ENCODE measurements at places on chromosomes 2 and 18. TPM values are rescaled to one million over a fixed set of nuclear protein-coding genes. Genes with fewer than 3 reads are reported as not detected.

DNA sequence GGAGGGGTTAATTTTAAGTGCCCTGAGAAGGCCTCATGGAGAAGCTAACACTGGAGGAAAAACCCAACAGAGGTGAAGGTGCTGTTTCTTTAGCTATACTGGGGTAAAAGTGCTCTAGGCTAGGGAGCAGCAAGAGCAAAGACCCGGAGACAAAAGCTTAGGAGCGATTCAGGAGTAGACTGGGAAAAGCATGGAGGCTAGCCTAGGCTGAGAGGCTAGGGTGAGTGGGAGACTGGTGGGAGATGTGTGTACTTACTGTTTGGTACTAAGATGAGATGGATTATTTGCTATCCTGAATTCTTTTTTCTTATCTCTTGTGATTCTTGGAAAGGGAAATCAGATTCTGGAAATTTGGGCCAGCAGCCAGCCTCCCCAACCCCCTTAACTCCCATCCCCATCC lies 2.0 kb downstream of the GIGYF2 start:
- DNase-seq = no peak

DNA sequence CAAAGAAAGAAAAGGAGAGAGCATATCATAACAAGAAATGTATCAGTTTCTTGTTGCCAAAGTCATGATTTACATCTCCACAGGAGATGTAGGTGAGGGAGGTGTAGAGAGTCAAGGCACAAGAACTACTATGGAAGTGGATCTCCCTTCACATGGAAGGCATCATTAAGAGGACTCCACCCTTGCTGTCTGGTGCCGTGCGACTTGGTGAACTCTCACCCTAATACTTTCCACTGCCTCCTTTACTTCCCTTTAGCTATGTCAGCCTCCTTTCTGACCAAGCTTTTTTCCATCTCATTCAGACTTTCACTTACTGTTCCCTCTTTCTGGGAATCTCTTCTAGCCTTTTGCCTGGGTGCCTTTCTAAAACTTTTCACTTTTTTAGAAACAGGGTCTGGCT lies 490.0 kb downstream of the THSD7B start:
- no peak for DNase-seq

DNA sequence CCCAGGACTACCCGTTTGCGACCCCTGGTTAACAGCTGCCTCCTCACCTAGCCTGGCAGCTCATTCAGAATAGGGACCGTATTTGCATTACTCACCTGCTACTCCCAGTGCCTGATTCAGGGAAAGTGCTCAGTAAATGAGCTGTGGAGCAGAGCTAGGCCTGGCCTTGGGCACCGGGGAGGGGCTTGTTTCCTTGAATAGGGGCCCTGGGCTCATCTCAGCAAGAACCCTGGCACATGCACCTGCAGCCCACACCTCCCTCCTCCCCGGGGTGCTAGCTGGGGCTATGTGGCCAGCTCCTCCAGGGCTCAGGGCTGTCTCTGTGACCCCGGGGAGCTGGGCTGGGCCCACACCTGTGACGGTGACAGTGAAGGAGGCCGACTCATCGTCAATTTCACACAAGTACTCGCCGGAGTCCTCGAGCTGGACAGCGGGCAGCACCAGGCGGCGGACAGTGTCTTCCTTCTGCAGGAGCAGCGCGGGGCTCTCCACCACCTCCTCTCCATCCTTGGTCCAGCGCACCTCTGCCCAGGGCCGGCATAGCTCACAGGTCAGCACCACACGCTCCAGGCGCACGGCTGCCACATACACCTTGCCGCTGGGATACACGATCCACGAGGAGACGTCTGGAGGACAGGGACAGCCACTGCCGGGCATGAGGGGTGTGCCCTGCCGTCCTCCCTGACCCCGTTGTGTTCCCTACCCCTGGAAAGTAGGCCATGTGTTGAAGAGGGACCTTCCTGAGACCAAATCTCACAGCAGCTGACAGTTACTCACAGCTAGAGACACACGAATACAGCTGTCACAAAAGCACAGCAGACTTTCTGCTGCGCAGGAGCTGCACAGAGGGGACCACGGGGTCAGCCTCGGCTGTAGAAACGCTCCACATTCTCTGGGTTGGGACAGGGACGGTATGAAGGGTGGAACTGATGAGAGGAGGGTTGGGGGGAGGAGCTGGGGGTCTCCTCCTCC lies 9.0 kb downstream of the OBSL1 start:
- no peak for DNase-seq

DNA sequence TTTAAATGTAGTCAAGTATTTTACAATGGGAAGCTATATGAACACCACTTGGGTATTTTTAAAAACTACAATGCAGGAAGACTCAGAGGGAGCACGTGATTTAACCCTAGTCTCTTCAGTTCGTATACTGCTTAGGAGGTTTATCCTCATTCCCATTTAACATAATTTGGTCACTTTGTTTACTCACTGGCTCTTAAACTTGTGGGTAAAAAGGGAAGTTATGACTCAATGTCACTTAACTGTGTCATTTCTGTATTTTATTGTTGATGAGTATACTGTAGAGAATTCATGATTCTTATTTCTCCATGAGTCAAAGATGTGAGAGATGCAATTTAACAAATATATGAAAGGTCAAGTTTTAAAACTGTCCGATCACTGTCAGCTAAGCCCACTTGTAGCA lies 48.2 kb downstream of the SLC66A3 start:
- no peak for DNase-seq

DNA sequence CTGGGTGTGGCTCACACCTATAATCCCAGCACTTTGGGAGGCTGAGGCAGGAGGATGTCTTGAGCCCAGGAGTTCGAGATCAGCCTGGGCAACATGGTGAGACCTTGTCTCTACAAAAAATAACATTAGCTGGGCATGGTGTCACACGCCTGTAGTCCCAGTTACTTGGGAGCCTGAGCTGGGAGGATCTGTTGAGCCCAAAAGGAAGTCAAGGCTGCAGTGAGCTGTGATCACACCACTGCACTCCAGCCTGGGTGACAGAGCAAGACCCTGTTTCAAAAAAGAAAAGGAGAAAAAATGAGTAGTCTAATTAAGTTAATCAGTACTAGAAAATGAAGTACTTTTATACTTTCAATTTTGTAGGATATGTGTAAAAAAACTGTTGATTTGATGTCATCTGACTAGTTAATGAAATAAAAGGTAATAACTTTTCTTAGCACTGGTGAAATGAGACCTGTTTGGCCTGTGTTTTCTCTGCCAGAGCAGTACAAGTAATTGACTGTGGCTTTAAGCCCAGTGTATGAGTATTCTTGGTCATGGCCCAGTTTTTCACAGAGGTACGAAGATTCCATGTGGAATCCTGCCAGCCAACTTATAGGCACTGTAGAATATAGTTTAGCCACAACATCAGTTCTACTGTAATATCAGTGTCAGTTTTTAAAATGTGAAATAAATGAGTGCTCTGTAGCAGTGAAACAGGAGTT lies 35.8 kb downstream of the MFSD6 start:
- DNase-seq = no peak

- no peak for DNase-seq
Measured at GRCh38 chr18:7633171-7633570, 66.1 kb downstream of the PTPRM start.

GRCh38 chr2:85131116-85131515 lies 2.1 kb upstream of the TCF7L1 start:
- DNase-seq = no peak

GRCh38 chr2:14815201-14815600 lies 182.7 kb downstream of the LRATD1 start:
- no peak for DNase-seq

DNA sequence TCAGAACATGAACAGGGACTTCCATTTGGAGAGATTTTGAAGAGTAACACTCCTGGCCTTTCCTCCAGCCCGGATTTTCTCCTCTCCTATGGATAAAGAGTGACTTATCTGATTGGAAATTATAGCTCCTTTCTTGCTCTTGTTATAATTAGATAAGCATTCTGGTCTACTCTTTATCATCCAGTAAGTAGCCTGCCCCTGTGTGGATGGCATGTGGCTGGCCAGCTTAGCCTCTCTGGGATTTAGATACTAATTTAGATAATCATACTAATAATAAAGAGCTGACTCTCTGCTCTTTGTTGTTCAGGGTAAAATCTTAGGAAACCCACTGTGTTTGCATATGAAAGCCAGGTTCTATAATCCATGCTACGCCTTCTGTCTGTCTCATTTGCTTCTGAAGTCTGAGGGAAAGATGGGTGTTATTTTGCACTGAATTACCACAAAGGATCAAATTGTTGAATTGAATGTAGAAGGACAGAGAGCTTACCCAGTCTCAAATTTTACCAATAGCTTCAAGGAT lies 438.8 kb downstream of the SPAG16 start:
- no peak for DNase-seq

GRCh38 chr2:16664809-16665747 lies 556 bp downstream of the CYRIA start:
- DNase-seq = no peak

DNA sequence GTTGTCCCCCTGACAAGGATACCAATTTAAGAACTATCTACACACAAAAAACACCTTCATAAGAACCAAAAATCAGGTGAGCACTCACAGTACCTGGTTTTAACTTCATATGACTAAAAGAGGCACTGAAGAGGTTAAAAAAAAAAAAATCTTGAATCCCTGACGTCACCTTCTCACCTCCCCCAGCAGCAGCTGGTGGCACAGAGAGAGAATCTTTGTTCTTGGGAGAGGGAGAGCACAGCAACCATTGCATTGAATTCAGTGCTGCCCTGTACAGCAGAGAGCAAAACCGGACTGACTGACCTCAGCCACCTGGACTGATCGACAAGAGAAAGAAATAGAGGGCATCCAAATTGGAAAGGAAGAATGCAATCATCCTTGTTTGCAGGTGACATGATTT lies 566.0 kb downstream of the TMX3 start:
- DNase-seq = no peak

- DNase-seq = no peak
Measured at GRCh38 chr2:25543939-25544338, 129.4 kb downstream of the DTNB start.

Gene GPR55
- 0.74 TPM for total RNA-seq

DNA sequence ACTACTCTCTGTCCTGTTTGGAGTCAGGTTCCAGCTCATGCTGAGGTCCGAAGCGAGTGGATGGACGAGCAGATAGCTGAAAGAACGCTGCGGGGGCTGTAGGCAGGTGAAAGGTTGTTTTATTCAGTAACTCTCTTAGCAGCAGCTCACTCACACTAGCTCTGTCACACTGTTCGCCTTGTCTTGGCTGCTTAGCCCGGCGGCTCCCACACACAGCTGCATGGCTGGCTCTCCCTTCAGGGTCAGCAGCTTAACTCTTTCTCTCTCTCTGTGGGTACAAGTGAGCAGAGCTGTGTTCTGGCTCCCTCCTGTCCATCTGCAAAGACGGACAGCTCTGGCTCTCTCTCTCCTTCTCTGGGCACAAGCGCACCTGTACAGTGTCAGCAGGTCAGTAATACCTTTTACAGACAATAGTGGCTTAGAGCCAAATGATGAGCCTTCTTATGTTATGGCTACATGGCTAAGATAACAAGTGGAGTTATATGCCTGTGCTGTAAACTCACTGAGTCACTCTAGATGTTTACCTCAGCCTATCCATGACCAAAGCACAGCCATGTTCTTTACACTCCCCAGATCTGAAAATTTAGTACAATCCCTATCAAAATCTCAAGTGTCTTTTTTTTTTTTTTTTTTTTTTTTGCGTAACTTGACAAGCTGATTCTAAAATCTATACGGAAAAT lies 149.3 kb downstream of the GALNT1 start:
- no peak for DNase-seq

Gene PAIP2B
- total RNA-seq = 7.7 TPM
